A172 (cell line): ENCODE measurements at places on chromosomes 4 and X. TPM values are rescaled to one million over a fixed set of nuclear protein-coding genes. Genes with fewer than 3 reads are reported as not detected.
A peak's percentile ranks its signal among the peaks of the same experiment; 100 is the strongest.

DNA sequence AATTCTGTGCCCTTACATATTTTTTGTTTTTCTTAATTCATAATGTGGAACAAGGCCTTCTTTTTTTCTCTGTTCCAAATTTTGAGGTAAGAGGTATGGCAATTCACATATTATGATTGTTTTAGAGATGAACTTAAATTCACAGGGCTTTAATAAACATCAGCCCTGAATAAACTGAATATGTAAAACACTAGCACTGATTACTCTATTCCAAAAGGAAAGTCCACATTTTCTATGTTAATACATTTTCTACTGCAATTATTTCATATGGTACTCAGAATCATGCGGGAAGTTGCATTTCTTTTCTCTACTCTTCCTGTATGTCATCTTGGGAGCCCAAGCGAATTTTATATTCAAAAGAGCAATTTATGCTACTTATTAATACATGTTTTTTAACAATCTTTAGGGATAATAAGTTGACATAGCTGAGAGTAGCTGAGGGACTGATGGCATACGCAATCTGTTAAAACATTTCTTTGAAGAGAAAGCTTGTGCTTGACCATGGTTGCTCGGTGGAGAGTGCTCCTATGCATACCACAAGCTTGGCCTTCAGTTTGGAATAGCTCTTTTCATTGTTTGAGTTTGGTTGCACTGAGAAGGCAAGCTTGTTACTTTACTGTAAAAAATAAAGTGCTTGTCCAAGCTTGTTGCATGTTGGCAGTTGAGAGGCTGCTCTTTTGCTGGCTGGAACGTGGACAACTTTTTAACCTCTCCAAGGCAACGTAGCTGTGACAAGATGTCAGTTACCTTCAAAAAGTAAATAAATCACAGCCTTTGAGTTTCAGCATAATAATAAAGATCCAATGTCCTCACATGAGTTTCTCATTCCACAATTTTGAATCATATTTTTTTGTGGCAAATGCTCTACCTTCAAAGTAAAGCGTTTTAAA, 196.3 kb upstream of the SPRY1 start:
- no peak for DNase-seq

DNA sequence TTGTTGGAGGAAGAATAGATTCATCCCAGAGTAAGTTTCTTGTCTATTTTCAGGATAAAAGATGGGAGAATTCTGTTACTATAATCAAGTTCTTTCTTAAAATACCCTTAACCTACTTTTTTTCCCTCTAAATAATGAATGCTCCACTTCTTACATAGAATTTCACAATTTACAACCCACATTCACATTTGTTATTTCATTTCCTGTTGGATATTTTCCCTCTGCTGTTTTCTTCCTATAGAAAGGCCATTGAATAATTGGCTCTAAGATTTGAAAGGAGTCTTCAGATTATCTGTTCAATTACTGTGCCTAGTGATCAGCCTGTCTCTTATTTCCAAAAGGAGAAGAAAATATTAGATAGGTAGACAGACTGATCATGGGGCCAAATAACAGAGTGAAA, 79.7 kb downstream of the CPE start:
- DNase-seq = no peak

GRCh38 chrX:28988246-28988645, 401.0 kb downstream of the IL1RAPL1 start:
- DNase-seq = no peak

DNA sequence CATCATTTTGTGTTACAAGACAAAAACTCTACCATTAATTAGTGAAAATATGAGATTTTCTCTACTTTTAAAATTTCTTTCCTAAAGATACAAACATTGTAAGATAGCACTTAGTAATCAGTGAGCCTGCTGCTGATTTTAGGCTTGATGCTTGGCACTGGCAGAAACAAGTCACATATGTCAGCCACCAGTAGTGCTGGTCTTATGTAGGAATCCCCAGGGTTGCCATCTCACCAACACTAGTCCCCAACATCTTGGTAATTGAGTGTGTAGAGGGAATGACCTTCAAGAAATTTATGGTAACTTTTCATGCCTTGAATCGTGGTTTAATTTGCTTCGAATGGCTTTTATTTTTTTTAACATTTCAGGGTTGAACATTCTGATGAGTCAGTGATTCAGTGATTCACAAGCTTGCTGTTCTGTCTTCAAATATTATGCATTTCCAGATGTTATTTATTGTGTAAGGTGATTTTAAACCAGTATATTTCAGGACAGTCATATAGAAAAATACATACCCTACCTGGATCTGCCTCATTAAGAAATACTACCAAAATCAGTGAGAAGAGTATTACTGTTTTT, 11.9 kb downstream of the EXOC1 start:
- DNase-seq = peak; percentile 20

DNA sequence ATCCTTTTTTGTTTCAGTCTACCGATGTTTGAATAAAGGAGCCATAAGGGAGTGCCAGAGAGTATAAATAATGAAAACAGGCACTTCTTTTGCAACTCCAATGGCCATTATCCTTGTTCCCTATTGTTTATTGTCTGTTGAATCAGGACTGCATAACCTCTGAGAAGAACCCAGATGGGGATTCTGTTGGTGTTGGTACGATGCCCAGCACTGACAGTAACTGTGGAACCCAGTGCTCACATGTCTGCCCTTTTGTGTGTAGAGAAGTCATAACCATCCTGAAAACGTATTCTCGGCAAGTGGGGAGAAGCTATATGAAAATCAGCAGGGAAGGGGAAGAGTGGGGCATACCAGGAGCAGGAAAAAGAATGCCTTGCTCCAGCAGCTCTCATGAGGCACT, 195.1 kb upstream of the EDNRA start:
- DNase-seq = peak; percentile 2

Gene SAGE1
- not detected in 2 replicates for total RNA-seq

Gene CLDN2
- not detected in 2 replicates for total RNA-seq
